ENCODE measurements at places on chromosomes 12 and 14.

GRCh38 chr14:102407258-102407657, 44.5 kb downstream of the TECPR2 start:
- DNase-seq = no peak

- peak; percentile 66 for DNase-seq
Measured at GRCh38 chr12:110073049-110073831, 24.9 kb upstream of the C12orf76 start.

DNA sequence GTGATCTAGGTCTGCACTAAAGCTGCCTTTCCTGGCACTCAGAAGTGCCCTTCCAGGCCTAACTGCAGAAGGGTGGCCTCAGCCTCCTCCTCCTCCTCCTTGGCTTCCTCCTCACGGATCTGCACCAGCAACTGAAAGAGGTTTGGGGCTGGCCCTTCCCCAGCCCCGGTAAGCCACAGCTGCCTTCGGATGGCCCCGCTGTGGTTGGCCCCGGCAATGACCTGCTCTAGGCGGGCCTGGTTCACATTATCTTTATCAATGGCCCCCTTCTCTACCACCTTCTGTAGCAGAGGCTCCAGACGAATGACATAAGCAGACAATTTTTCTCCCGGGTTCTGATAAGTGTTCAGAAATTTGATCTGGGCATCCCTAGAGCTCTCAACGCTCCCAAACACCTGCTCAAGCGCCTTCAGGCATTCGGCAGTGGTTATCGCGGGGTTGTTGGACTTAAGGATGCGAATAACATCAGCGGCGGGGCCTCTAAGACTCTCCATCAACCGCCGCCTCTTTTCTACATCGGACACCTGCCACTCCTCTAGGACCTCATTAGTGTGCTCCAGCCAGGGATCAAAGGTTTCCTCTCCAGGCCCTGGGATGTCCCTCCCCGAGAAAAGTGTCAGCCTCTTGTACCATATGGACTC, 1.5 kb downstream of the PNMA1 start:
- DNase-seq = peak; percentile 70

- DNase-seq = no peak
Measured at GRCh38 chr14:75430116-75430515, 2.3 kb downstream of the JDP2 start.

GRCh38 chr12:107337346-107338095, 244.2 kb upstream of the CRY1 start:
- DNase-seq = no peak

- DNase-seq = no peak
Measured at GRCh38 chr12:121025442-121026226, 9.3 kb upstream of the C12orf43 start.

DNA sequence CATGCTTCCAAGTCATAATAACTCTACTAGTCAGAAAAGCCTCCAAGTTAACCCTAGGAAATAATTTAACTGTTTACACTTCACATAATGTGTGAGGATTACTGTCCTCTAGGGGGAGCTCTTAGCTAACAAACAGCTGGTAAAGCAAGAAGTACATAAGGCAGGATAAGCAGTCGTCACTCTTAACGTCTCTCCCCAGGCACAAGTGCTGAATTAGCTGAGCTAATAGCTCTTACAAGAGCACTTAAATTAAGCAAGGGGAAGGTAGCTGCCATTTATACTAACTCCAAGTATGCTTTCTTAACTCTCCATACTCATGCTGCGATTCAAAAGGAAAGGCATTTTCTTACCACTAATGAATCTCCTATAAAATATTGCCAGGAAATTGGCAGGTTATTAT, 79.3 kb upstream of the TSPAN11 start:
- DNase-seq = peak; percentile 91

- no peak for DNase-seq
Measured at GRCh38 chr12:23948291-23948690, 1.2 kb downstream of the SOX5 start.

DNA sequence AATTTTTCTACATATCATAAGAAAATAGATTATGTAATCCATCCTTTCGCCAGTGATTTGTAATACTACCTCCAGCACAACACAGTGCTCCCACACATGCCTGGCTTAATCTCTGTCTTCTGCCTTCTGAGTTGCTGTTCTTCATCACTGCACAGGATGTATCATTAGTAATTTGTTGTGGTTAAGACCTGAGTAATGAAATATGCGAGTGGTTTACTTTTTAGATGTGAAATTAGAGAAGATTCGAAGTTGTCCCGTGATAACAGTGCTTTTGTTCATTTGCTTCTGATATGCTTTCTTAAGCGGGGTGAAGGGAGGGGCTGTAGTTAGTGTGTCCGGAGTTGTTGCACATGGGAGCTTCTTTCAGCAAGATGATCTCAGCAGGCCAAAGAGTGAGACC, 18.1 kb downstream of the KRT85 start:
- DNase-seq = no peak

Measured in hematopoietic multipotent progenitor cell treated with erythropoietin and hydrocortisone succinate and interleukin-3 and kit ligand, for 4 days (in vitro differentiated cells).